Stimulated activated naive CD4-positive, alpha-beta T cell (primary cell): ENCODE measurements at places on chromosomes 5 and 9.

DNA sequence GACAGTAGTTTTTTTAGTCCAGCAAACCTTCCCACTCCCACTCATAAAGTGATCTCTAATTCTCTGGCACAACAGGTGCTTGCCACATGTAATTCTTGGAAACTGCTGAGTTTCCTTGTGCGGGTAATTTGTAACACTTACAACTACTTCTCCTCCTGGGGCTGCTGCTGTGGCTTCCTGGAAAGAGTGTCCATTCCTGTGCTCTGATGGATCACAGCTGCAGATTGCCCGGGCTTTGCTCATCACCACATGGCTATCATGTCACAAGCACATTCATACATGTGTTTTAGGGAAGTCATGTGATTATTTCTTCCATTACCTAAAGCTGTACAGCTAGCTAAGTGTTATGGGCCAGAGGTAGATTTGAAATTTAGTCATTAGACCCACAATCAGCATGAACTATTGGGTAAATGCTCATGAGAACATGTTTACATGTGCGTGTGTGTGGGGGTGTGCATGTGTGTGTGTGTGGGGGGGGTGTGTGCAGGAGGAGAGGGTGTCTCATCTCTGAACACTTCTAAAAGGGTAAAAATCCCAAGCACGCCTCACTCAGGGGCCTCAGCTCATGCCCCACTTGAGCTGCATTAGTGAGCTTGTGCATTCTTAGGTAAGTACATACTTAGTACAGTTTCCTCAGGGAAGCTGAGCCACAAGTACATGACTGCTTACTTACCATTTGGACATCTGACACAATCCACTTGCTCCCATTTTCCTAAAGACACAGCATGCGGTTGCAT lies 118.1 kb upstream of the CCDC112 start:
- no peak for DNase-seq

DNA sequence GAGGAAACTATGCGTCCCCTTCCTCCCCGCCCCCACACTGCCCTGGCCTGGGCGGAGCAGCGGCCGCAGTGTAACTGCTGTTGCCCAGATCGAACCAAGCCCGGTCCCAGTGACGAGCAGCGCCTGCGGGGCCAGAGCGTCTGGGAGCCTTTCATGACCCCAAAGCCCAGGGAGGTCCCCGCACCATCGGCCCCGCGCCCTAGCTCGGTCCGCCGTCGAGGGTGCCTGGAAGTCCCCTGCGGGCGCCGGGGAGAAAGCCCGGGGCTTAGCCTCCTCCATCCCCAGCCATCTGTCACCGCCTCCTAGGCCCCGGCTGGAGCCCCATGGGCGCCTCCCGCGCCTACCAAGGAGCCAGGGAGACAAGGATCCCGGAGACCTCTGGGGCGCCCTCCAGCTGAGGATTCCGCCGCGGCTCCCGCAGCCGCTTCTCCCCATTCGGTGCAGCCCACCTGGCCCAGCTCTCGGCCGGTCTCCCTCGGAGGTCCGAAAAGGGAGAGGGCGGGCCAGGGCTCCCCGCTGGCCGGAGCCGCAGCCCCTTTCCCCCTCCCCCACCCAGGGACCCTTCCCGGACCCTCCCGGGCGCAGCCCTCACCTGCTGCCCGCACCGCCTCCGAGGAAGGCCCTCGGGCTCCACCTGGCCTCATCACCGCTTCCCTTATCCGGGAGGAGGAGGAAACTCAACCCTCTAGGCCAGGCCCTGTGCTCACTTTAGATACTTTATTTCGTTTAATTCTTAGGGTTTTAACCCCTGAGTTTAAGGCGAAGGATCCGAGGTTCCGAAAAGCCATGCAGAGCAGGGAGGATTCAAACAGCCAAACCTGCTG lies 45.6 kb downstream of the APTX start:
- DNase-seq = no peak

DNA sequence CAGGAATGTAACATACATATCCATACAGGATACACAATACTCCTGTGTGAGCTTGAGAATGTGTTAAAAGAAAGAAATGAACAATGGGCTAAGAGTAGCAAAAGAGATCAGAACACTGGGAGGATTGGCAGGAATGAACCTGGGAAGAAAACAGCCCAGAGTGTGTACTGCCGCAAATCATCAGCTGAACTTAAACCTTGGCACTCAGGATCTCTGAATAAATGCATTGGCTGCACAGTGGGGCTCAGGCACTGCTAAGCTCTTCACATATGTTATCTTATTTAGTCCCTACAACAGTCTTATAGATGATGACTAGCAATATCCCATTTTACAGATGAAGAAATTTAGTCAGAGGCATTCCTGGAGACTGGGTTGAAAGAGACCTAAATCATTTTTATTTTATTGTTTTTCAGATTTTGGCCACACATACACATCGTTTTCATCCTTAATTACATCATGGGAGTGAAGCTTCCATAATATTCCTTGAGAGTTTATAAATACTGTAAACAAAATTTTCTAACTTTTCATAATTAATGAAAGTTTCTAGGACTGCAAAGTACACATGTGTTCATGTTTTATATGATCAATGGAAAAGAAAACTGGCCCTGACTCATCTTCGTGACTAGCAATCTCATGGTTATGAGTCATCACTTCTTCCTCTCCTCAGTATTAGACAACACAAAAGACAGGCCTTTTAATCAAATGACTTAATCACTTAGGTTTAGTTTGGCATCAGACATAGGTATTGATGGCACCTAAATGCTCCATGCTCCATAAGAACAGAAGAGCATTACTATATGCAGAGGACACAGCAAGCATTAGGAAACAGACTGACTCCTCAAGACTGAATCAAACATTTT lies 59.2 kb downstream of the CDH18 start:
- no peak for DNase-seq

DNA sequence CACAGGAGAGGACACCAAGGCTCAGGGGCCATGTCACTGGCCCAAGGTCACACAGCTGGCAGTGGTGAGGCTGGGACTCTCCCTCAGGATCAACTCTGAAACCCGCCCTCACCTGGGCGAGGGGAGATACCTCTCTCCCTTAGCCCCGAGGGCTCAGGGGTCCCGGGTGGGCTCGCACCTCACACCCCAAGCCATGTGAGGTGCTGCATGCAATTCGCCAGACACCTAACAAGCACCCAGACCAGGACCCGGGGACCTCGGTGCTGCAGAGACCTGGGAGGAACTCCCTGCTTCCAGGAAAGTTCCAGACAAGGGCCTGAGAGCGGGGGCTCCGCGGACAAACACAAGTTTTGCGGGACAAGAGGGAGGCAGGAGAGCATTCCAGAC lies 19.3 kb downstream of the BRD3 start:
- DNase-seq = no peak

DNA sequence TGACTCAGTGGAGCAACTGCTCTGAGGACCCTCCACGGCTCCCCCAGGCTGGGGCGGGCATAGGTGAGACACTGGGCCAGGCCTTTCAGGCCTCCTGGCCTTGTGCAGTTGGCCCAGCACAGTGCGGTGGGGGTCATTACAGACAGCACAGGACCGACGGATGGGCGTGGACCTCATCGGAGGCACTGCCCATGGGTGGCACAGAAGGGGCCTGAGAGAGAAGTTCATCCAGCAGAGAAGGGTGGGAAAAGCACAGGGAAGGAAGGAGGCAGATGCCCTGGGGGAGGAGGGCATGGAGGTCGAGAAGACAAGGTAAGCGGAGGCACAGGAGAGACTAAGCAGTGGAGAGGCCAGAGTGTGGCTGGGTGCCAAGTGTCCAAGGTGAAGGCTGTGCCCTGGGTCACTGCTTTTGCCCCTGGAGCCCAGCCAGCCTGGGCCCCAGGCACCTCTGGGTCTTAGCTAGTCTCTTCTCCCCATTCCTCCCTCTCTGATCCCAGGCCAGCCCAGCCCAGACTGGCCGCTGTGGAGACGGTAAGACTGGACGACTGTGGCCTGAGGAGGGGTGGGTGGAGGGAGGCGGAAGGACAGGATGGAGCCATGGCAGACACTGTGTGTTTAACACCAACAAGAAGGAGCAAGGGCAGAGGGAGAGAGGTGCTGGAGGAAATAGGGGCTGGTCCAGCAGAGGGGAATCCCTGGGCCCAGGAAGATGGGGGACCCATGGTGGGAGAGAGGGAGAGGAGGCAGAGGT lies 5.7 kb downstream of the IL3 start:
- no peak for DNase-seq

DNA sequence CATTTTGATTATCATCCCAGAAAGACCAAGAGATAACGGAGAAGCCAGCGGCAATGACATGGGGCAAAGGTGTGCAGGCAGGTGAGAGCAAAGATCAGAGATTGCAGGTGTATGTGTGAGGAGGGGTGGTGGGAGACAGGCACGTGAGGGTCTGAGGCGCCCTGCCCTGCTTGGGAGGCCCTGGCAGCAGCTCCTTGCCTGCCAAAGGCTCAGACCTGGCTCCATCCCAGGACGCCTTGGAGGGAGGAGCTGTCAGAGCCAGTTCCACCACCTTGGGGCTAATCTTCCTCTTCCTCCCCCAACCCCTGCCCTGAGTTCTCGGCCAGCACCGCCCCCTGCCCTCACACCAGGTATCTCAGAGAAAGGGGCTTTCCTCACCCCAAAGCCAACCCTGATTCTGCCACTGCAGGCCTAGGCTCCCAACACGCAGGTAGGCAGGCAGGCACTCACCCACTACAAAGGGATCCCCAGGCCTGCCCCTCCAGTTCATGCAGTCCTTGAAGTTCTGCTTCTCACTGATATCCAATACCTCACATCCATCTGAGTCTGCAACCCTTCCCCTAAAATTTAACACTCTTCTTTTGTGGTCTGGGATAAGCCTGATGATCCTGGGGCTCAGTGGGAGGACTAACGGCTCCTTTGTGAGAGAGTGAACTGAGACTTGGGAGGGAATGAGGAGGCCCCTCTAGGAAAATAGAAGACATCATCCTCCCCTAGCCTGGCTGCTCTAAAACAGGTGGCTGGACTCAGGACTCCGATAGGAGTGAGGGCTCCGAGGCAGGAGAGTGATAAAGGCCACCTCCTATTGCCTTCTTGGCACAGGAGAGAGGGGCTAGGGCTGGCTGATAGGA lies 1.8 kb downstream of the AQP3 start:
- no peak for DNase-seq

- DNase-seq = no peak
Observed at GRCh38 chr9:137575364-137575715, 3.4 kb downstream of the DPH7 start.

GRCh38 chr9:134709512-134710270 lies 68.1 kb downstream of the COL5A1 start:
- DNase-seq = no peak

GRCh38 chr9:78311886-78312524 lies 15.1 kb downstream of the PSAT1 start:
- no peak for DNase-seq
